ENCODE measurements at places on chromosomes 6 and 20.
A peak's percentile ranks its signal among the peaks of the same experiment; 100 is the strongest.

DNA sequence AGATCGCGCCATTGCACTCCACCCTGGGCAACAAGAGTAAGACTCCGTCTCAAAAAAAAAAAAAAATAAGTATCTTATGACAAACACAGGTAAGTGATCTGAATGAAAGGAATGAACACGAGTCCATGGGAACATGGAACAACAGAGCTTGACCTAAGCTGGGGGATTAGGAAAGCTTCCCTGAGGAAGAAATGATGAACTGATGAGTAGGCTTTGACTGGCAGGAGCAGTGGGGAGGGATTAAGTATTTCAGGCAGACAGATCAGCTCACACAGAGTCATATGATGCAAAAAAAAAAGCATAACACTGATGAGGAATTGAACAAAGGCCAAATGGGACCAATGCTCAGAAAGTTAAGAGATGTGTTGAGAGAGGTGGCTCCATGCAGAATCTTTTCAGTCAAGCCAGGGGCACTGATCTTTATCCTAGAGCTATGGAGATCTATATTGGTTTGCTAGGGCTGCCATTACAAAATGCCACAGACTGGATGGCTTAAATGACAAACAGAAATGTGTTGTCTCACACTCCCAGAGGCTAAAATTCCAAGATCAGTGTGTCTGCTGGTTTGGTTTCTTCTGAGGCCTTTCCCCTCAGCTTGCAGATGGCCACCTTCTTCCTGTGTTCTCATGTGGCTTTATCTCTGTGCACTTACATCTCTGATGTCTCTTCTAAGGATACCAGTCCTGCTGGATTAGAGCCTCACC lies 85.6 kb downstream of the ANKRD6 start:
- H3K4me1 ChIP-seq, result no peaks in the 10 kb centered on the region
- no peak overlapping the region for H3K4me3 ChIP-seq
- no peak for DNase-seq
- no peaks in the 10 kb centered on the region for H3K27me3 ChIP-seq
- peaks cover 3% of the 10 kb centered on the region for H3K36me3 ChIP-seq

- peak overlapping the region; percentile 85 for H3K4me3 ChIP-seq
- peak; percentile 85 for DNase-seq
- H3K4me1 ChIP-seq, result peaks cover 51% of the 10 kb centered on the region
- no peak overlapping the region for H3K27ac ChIP-seq
These were observed 66.6 kb upstream of the CCDC167 start for GRCh38 chr6:37566111-37566949.

- no peak overlapping the region for H3K27ac ChIP-seq
- no peak for DNase-seq
- H3K27me3 ChIP-seq, result peaks cover 8% of the 10 kb centered on the region
- H3K4me1 ChIP-seq, result peaks cover 7% of the 10 kb centered on the region
- H3K4me3 ChIP-seq, result no peak overlapping the region
These were observed 344.9 kb upstream of the MANEA start for GRCh38 chr6:95232446-95232845.

DNA sequence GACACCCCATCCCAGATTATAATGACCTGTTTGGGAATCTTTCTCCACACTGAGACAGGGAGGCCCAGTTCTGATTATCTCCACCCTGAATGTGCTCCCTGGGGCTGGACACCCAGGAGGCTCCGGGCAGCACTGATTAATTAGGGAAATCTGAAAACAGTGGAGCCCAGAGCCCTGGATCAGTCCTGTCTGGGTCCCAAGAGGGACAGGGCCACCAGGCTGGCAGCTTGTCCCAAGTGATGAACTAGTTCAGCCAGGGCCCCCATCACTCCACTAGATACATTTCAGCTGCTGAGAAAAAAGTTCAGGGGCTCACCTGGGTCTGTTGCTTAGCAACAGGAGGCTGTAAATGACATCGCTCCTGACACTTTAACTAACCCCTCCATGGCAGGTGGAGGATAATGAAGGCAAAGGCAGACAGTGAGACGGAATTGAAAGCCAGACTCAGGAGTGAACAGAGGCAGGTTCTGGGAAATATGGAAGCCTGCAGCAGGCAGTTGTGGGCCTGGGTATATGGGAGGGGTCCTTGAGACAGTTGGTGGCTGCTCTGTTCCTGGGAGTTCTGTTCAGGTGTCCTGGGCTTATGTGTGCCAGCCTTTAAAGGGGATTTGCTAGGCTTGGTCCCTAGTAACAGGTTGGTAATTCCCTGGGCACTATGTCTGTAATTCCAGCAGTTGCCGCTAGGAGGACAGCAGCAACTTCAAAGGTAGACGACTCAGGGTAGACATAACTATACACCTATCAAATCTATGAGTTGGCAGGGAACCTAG lies 78.3 kb upstream of the CTNNBL1 start:
- no peaks in the 10 kb centered on the region for H3K36me3 ChIP-seq
- no peak overlapping the region for H3K27ac ChIP-seq

DNA sequence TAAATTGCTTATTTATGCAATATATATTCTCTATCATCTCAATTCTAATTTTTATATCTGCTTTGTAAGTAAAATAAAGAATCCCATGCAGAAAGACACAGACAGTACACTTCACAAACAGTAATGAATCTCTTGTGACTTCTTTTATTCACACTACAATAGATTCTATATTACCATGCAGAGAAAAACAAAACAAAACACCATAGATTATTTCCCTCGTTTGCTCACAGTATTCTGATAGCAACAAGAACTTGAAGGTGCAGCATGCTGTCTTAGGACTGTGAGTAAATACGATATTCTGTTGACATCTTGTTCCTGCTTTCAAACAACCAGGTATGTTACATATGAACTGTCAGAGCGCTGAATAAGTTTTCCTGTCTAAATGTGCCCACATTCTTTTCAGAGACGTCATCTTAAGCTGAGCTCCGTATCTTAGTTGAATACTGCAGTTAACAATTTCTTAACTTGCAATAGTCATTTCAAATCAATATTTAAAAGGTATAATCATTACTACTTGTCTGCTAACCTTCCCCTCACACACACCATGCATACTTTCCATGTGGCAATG lies 140.1 kb downstream of the BTBD9 start:
- no peaks in the 10 kb centered on the region for H3K36me3 ChIP-seq
- H3K27me3 ChIP-seq, result no peaks in the 10 kb centered on the region
- H3K4me1 ChIP-seq, result peaks cover 10% of the 10 kb centered on the region
- no peak overlapping the region for H3K4me3 ChIP-seq
- H3K27ac ChIP-seq, result no peak overlapping the region

- no peaks in the 10 kb centered on the region for H3K27me3 ChIP-seq
- DNase-seq, result no peak
- H3K4me1 ChIP-seq, result peaks cover 62% of the 10 kb centered on the region
- peak overlapping the region; percentile 99 for H3K4me3 ChIP-seq
- peaks cover 9% of the 10 kb centered on the region for H3K36me3 ChIP-seq
- H3K27ac ChIP-seq, result peak overlapping the region; percentile 97
These were observed 550 bp downstream of the PLAGL2 start for GRCh38 chr20:32206760-32207625.

DNA sequence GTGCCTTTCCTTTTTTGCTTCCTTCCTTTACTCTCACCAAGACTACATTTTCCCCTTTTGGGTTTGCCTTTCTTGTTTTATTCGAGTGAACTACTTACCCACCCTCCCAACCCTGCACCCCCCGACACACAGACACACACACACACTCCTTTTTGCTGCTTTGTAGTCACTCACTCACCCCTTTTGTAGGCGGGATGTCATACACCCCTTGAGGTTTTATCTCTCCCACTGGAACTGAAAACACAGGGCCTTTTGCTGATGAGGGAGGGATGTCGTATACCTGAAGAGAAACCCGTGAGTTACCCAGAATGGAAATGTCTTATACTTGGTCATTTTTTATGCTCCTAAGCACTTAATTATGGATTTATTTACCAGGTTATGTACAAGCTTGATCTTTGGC lies 40.3 kb downstream of the NEDD9 start:
- H3K27me3 ChIP-seq, result no peaks in the 10 kb centered on the region
- no peak overlapping the region for H3K27ac ChIP-seq
- peaks cover 45% of the 10 kb centered on the region for H3K36me3 ChIP-seq
- no peak overlapping the region for H3K4me3 ChIP-seq
- H3K4me1 ChIP-seq, result peaks cover 28% of the 10 kb centered on the region

DNA sequence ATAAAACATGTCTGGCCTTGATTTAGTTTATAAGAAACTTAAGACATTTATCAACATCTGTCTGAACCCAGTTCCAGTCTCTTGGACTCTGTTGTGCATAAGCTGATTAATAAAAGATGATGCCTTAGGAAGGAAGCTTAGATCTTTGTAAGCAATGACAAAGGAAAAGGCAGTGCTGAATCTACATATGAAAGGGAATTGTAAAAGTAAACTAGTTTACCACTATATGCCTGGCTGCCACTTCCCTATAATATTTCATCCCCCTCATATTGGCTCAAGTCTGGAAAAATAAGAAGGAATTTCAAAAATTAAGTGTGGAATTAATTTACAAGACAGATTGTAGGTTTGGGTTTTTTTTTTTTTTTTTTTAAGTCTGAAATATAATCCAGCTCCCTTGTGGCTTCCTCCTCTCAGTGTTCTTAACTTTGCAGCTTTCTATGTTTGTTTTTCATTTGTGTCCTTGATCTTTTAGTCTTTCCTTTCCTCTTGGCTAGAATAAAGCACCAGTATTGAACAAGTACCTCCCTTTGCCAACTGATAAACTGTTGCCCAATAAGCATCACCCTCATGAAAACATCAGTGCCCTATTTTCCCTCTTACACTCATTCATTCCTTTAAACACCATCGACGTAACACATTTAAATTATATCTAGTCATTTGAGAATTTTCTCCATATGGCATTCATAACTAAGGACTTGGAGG lies 146.7 kb upstream of the TBX18 start:
- no peaks in the 10 kb centered on the region for H3K27me3 ChIP-seq
- no peak for DNase-seq
- no peaks in the 10 kb centered on the region for H3K36me3 ChIP-seq

DNA sequence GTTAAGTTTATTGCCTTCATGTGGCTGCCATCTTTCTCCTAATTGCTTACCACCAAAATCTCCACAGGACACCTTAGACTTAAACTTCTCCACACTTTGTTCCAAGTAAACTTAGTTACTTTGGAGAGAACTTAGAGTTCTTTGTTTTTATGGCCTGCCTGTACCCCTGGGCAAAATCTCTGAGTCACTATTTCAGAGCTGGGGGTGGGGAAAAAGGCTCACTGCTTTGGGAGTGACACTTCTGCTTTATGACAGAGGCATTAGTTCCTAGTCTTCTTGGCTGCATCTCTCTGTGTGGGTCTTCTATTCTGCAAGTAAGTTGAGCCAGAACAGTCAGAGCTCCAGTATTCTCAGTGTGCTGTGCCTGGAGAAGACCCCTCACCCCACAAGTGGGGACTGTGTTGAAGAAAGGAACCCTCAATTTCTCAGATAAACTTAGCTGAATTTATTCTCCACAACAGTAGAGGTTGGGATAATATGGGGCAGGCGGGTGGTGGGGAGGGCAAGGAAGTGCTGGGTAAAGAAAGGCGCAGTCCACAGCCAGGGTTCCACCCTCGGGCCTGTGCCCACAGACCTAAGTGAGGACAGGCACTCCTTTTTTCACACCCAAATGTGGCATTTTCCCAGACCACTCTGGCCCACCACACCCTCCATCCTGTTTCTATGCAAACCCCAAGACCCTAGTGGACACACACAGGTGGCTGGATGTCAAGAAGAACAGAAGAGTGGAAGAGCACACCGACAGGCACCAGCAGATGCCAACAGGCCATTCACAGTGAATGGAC lies 636.6 kb upstream of the MAN1A1 start:
- no peaks in the 10 kb centered on the region for H3K4me1 ChIP-seq
- no peak overlapping the region for H3K27ac ChIP-seq
- H3K36me3 ChIP-seq, result no peaks in the 10 kb centered on the region
- H3K27me3 ChIP-seq, result no peaks in the 10 kb centered on the region
- DNase-seq, result no peak

DNA sequence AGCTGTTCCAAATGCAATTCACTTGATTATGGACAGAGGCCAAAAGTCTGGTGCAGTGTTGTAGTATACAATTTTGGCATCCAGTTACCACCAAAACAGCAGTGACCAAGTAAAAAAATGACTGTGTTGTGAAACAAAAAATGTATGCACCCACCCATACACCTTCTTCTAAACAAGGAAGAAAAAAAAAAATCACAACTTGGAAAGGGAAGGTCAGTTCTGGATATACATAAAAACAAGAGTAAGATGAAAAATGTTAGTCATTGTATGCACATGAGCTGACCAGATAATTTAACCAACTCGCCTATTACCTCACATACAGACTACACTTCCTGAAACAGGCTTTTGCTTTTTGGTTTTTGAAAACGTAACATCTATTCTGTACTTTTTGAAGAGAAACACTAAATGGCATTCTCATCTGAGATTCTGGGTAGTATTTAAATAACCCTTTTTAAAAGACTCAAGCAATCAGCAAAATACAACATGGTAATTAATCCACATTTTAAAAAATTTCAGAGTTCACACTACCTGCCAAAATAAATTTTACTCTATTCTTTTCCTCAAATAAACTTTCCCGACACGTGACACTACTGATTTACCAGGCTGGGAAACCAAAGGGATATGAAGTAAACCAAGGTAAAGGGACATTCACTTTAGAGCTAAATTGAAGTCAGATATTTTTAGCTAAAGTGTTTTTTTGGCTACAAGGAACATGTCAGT lies 141.6 kb upstream of the SHLD1 start:
- H3K27ac ChIP-seq, result peak overlapping the region; percentile 83
- H3K27me3 ChIP-seq, result no peaks in the 10 kb centered on the region
- H3K4me1 ChIP-seq, result peaks cover 30% of the 10 kb centered on the region
- no peak for DNase-seq
- H3K36me3 ChIP-seq, result peaks cover 4% of the 10 kb centered on the region

DNA sequence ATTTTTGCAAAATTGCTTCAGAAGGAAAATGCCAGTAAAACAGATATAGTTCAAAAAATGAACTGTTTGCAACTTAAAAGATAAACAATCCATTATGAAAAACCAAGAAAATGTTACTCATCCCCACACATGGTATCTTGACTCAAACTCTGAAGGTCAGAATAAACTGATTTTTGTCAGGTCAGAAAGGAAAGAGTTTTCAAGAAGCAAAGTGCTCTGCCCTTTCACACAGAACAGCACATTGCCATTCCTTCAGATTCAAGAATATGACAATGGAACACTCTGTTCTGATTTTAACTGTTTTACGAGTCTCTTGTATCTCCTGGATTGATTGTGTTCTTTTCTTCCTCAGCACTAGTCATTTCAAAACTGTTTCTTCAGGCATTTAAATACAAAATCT lies 33.8 kb upstream of the NT5E start:
- no peak for DNase-seq
- peaks cover 7% of the 10 kb centered on the region for H3K27me3 ChIP-seq
- H3K36me3 ChIP-seq, result no peaks in the 10 kb centered on the region
- no peaks in the 10 kb centered on the region for H3K4me1 ChIP-seq

DNA sequence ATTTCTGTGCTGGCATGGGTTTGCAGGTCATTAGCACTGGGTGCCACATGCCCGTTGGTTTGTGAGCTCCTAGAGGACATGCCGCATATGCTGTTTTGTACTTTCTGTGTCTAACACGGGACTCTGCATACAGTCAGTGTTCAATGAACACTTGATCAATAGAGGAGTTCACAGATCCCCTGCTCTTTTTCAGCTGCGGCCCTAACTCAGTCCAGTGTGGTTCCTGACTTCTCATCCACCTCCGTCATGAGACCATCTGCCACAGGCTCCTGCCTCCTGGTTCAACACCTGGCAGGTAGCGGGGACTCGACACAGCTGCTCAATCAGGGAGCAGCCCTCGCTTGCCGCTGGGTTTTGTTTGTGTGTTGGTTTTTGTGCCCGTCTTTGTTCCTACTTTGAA lies 13.8 kb upstream of the BMP7 start:
- no peak overlapping the region for H3K27ac ChIP-seq
- no peaks in the 10 kb centered on the region for H3K27me3 ChIP-seq
- no peak for DNase-seq
- H3K4me1 ChIP-seq, result peaks cover 54% of the 10 kb centered on the region
